ENCODE measurements at places on chromosomes 11 and 22.

- no peak for DNase-seq
Observed at GRCh38 chr11:74507582-74507981, 14.1 kb upstream of the LIPT2 start.

DNA sequence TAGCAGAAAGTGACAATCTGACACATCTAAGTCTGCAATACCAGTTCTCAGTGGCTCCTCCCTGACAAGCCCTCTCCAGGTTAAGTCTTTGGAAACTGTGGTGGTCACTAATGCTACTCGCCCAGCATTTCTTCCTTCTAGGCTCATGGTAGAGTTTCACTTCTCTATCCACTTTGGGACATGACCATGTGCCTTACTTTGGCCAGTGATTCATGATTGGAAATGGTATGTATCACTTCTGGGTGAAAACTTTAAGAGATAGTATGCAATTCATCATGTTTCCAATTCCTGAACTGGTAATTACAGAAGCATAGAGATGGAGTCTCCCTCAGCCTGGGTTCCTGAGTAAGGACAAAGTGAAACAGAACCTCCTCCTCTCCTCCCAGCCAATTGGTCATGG is 151.5 kb upstream of the LMO1 start:
- DNase-seq = no peak

DNA sequence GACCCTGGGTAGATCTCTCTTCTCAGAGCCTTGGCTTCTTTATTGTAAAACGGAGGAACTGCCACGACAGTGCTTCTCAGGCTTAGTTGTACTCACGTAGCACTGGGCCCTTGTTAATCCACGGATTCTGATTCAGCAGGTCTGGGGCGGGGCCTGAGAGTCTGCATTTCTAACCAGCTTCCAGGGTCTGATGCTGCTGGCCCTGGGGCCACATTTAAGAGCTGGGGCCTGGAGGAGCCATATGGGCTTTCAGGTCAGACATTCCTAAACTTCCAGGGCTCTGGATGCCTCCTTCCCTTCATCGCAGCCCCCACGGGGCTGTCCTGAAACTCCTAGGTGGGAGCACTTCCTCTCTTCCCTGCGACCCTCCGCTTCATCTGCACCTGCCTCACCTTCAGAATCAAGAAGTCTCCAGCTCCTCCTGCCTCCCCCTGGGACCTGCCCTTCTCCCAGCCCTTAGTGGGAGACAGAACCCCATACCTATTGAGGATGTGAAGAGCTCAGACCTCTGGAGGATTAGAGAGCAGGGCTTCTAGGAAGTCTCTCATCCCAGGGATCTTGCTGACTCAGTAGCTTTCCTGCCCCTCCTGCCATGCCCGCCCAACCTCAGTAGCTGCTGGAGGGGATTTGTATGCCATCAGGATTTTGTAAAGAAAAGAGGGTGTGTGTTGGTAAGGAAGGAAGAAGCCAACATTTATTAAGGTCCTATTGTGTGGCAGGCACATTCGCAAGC is 92.5 kb downstream of the LRRC32 start:
- no peak for DNase-seq

DNA sequence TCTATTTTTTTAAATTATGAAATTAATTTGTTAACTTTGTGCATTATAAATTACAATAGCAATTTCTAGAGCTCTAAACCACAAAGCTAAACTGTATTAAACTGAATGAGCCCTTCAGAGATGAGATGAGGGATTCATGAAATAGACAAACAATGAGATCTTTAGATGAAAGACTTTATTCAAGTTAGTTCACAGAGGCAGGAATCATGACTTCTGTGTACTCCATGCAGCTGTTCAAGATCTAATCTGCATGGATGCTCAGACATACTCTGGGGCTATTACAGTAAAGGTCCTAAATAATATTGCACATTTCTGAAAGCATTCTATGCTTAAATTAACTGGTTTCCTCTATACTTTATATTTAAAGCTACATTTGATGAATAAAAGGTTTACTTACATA is 122.7 kb downstream of the FCHSD2 start:
- DNase-seq = no peak

DNA sequence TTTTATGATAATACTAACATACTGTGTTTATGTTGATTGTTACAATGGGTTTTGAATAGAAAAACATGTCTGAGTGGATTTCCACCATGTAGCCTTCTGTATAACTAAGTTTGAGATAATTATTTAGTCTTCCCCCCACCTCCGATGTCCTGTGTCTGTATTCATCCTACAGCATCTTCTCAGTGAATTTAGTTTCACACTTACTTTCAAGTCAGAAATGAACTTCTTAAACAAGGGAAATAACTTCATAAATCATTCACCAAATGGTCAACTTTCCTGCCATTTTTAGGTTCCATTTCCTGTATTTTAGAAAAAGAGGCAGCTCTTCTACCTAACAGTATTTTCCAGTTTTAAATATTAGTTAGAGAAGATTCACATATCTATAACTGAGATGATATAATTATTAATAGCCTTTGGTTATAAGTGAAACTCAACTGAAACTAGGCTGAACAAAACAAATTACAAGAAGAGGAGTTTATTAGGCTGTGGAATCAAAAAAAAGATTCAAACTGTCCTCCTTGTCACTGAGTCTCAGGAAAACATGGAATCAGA is 3.5 kb downstream of the OR51B5 start:
- no peak for DNase-seq

- DNase-seq = no peak
Observed at GRCh38 chr11:8331767-8332166, 68.1 kb upstream of the LMO1 start.

DNA sequence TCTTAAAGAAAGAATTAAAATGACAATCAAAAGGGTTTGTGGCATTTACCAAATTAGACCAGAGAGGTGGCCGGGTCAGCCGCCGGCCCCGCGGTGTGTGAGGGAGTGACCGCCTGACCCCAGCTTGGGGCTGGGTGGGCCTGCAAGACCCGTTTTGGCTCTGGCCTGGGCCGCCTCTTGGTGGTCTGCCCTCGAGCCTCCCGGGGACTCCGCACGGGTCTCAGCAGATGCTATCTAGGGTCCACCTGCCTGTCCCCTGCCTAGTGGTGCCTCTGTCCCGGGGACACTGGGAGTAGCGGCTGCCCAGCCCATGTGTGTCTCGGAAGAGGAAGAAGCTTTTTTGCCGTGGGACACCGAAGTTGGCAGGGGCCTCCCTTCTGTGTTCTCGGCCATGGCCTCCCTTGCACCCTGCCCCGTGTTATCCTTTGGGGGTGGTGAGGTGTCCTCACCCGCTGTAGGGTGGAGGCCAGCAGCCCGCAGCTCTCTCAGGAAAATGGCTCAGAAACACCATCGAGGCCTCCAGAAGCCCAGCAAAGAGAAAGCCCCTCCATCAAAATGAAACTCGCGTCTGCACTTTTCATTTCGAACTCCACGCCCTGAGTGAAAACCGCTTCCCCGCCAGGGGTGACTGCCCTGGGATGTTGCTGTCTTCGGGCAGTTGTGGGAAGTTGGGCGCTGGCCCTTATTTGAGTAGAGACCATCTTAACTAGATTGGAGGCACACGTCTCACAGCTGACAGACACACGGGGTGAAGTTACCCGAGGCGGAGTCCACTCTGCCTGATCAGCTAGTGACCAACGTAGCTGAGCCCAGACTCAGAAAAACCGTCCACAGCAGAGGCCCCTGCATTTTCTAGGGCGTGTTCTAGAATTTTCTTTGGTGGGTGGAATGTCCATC is 8.0 kb downstream of the CCND1 start:
- no peak for DNase-seq
